ENCODE measurements at places on chromosomes 5 and 9. TPM values are rescaled to one million over a fixed set of nuclear protein-coding genes. Genes with fewer than 3 reads are reported as not detected.

- DNase-seq: no peak
Observed at GRCh38 chr5:143614831-143615230, 197.1 kb upstream of the HMHB1 start.

- no peak for DNase-seq
Observed at GRCh38 chr5:180558232-180558631, 33.1 kb downstream of the SCGB3A1 start.

DNA sequence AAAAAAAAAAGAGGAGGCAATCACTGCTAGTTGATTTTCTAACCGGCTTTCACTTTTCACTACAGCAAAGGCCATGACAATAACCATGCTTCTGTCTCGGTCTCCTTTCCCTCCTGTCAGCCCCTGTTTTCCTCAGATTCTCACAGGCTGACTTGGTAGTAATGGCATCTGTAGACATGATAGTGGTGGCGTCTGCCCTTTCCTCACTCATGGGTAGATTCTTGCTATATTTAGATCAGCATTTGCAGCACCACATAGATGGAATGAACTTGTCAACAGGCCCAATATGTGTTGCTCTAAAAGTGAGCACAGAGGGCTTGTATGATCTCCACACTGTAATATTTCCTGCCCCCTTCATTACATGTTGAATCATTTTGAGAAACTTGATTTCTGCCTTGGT is 120.3 kb upstream of the FTMT start:
- DNase-seq: no peak

KIF12 gene
- total RNA-seq: 15.8 TPM

RORB gene
- total RNA-seq: not detected

C5orf34 gene
- 1.1 TPM for total RNA-seq

DNA sequence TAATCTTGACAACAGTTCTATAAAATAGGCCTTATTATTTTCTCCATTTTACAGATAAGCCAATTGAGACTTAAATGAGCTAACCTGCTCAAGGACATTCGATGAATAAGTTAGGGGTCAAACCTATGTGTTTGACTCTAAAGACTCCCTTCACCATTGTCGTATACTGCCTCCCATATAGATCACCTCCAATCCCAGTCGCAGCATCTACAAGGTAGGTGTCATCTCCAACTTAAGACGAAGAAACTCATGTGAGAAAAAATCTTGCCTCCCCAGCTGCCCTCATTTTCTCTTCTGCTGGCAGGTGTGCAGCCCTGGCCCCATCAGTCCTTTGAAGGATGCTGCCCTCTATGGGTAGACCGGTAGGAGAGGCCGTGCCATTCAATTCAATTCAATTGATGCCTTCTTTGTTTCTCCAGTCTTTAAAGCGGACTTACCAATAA is 75.2 kb upstream of the SMARCA2 start:
- no peak for DNase-seq

SLC34A3 gene
- not detected for total RNA-seq

GRCh38 chr5:125750861-125751186 is 672.4 kb upstream of the GRAMD2B start:
- no peak for DNase-seq

DNA sequence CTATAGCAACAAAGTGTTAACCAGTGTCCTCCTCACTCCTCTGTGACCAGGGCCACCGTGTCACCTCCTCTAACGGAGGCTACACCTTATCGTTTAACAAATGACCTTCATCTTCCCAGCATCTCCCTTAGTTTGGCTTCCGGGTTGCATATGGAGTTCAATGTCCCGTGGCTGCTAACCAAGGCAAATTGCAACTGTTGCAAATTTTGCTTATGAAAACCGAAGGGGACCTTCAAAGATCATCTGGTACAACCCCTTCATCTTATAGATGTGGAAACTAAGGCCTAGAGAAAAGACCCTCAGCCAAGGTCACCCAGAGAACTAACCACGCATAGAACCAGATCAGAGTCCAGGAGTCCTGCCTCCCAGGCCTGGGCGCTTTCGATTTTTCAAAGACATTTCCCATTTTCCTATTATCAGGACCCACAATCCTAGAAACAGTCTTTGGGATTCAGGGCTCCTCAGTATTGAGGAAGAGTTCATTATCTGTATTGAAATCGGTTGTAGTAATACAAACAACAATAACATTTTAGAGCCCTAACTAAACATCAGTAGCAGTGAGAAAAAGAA is 1.4 kb downstream of the PRELID2 start:
- DNase-seq: no peak

IFNB1 gene
- total RNA-seq: not detected

DNA sequence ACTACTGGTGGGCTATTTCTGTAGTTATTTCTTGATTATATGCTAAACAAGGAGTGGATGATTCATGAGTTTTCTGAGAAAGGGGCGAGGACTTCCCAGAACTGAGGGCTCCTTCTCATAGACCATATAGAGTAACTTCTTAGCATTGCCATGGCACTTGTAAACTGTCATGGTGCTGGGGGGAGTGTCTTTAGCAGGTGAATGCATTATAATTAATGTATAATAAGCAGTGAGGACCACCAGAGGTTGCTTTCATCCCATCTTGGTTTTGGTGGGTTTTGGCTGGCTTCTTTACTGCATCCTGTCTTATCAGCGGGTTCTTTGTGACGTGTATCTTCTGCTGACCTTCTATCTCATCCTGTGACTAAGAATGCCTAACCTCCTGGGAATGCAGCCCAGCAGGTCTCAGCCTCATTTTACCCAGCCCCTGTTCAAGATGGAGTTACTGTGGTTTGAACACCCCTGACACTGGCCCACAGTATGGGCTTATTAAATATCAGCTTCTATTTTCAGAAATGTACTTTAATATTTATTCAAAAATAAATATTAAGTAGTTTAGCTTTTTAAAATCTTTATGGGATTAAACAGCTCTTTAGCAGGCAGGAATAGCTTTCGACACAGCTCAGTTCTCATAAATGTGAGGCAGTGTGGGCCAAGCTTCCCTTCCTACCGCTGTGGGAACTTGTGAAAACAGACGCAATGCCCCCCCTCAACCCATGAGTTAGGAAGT is 44.4 kb downstream of the GALNT12 start:
- DNase-seq: no peak

KIF27 gene
- 3.5 TPM for total RNA-seq

- DNase-seq: no peak
Observed at GRCh38 chr5:54616031-54616430, 98.5 kb downstream of the SNX18 start.

PCDHB16 gene
- 0.92 TPM for total RNA-seq
